ENCODE measurements at places on chromosomes 3 and 15.

GRCh38 chr15:81054236-81054635 is 53.5 kb downstream of the TLNRD1 start:
- no peak for DNase-seq

- DNase-seq: no peak
Observed at GRCh38 chr3:101163554-101163953, 156.8 kb downstream of the IMPG2 start.

DNA sequence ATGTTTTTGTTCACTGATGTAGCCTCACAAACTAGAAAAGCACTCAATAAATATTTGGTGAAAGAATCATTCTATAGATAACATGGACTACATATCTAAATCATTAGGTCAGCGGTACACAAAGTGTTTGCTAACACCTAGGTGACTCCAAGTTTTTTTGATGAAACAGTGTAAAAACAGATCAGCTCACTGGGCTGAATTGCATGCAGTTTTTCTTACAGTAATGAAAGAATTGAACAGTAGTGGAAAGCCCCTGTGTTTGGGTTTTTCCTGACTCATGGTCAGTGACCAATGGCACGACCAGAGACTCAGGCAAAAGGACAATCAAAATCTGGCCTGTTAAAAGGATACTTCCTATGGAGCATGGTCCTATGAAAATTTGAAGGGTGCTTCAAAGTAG is 384.3 kb upstream of the EPHA6 start:
- DNase-seq: no peak

GRCh38 chr15:58074452-58074851 is 8.9 kb upstream of the ALDH1A2 start:
- DNase-seq: no peak

DNA sequence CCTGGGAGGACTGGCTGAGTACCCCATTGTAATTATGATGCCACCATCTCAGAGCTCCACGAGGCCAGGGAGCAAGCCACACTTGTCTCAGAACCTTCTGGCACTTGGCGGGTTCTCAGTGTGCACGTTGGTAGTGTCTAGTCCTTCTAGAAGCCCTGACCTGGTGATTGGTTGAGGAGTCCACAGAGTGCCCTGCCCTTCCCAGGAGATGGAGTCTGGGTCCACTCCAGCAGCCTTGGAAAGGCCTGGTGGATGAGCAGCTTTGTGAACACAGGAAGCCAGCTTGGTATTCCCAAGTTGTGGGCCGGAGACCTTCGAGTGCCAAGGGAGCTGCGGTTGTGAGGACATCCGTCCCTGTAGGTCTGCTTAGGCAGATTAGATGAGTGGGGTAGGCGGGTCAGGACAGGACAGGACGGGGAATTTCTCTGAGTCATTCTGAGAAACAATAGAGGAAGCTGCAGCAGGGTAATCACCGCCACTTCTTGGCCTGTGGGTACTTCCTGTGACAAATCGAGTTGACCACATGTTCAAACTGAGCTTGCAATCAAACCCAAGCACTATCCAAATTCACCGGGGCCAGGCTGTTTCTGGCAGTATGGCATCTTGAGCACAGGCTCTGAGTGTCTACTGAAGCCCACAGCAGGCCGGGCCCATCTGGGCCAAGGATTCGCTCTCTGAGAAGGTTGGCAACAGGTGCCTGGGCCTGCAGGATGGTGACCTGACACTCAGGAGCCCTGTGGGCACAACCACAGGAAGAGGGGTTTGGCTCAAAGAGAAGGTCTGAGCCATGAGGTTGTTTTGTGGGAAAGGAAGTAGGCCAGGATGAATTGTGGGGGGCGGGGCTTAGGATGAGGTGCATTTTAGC is 71.5 kb upstream of the PLXNA1 start:
- DNase-seq: no peak

DNA sequence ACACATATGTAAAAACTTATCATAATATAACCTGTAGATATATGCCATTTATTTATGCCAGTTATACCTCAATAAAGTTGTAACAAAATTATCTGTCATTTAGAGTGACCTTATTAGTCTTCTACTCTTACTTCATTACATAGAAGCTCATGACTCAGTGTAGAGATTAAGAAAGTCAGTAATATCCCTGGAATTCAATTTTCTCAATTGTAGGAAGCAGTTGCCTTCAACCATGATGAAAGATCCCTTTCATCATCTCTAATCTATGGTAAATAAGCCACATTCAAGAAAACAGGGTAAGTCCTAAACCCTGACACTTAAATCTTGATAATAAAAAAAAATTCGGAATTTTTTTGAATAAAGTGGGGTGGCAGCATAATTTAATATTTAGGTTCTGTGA is 216.5 kb upstream of the PEX5L start:
- DNase-seq: no peak

- no peak for DNase-seq
Observed at GRCh38 chr15:76183930-76184649, 124.3 kb downstream of the TMEM266 start.

DNA sequence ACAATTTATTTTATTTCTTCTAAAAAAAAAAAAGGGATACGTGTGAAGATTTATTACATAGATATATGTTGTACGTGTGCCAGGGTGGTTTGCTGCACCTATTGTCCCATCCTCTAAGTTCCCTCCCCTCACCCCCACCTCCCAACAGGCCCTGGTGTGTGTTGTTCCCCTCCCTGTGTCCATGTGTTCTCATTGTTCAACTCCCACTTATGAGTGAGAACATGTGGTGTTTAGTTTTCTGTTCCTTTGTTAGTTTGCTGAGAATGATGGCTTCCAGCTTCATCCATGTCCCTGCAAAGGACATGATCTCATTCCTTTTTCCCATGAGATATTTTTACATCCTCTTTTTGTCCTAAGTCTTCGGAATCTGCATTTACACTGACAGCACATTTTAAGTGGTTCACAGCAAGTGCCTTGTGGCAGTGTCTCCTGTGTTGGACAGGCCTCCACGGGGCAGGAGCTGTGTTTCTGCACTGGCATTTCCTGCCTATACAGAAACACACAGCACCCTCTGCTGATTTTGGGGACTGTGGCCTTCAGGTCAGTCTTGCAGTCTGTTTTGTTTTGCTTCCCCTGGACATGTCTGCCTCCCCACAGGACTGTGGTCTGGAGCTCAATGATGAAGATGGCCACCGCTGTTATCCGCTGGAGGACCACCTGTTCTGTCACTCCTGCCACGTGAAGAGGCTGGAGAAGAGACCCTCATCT is 12.7 kb upstream of the SACM1L start:
- DNase-seq: no peak

DNA sequence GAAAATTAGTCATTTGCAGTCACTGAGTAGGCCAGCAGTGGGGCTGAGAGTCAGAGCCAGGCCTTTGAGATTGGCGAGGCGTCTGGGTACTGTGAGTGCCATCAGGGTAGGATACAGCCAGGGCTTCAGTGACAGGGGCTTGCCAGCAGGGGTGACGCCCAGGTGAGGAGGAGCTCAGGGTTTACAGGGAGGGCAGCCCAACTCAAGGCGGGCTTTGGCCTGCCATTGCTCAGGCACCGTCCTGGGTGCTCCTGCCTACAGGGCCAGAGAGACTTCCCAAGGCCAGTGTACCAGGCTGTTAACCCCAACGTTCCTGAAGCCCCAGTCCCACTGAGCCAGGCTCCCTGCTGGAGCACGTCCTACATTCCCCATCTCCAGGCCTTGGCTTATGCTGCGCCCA is 152.0 kb downstream of the FBLN2 start:
- no peak for DNase-seq

GRCh38 chr3:4722103-4722502 is 229.0 kb downstream of the ITPR1 start:
- DNase-seq: no peak

DNA sequence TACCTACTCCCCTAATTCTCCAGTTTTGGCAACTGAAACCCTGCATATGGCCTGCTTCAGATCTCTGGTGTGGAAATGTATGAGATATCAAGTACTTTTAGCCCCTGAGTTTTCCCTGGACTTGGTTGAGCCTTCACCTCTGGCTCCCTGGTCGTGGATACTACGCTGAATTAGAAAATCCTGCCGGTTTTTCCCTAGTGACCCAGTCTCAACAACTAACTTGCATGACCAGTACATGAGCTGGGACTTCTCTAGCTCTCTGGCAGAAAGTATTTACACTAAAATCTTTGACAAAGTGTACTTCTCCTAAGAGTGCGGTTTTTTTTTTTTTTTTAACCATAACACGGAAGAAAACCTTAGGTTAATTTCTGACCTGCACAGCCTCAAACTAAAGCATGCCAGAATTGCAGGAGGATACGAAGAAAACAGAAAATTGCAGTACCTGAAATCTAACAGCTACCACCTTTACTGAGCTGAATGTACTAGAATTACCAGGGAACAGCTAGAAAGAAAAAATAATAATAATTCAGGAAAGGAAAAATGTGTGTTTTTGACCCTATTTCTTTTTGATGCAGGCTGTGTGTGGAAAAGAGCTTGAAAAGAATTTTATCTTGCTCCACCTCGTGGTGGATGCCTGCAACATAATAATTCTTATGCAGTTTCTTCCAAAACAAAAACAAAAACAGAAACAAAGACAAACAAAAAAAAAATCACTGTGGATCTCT is 165.6 kb downstream of the GMNC start:
- DNase-seq: no peak

- peak; percentile 3 for DNase-seq
Observed at GRCh38 chr3:173733029-173733652, 335.6 kb downstream of the NLGN1 start.

DNA sequence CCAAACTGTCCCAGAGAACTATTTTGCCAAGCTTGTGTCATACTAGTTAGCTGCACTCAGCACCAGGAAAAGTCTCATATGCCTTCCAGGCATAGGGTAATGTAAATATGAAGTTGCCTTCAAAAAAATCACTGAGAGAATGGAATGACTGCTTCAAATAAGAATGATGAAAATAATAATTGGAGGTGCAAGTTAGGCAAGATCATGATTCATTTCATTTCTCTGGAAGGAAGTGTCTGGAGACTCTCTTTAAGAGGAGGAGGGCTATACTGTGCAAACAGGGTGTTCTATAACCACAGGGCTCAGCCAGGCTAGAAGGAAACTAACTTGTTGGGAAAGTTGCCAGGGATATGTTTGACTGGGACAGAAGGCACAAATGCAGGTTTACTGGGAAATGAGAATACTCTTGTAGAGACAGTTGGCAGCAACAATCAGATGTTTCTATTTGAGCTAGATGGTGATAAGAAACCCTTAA is 4.3 kb downstream of the SIDT1 start:
- no peak for DNase-seq

DNA sequence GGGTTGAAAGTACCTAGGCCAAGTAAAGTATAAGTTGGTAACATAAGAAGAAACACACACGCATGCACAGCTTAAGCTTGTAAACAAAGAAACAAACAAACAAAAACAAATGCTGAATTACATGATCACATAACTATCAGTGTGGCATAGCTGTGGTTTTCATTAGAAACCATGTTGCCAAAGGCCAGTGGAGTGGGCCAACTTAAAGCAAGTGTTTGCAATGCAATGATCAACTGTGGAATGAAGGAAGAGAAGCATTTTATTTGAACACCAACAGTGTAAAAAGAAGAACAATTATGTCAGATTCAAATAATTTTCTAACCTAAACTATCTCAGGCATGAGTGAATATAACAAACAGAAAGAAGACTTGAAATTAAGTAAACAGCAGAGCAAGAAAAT is 199.4 kb upstream of the STRIT1 start:
- DNase-seq: no peak

DNA sequence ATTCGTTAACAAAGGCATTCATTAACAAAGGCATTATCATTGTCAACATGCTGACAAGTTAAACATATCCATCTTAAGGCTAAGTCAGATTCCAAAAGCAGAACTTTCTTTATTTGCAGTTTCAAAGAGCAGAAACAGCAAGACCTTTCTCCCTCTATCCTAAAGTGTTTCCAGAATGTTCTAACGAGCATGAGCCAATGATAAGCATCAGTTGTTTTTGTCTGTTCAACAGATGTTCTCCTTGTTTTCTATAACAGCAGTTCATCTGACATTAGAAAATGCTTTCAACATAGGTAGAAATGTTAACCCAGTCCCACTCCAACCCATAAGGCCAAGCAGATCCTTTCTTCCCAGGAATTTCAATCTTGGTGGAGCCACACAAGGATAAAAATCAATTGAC is 77.6 kb upstream of the POMGNT2 start:
- no peak for DNase-seq

GRCh38 chr15:67824197-67824968 is 926 bp upstream of the SKOR1 start:
- no peak for DNase-seq

GRCh38 chr15:93527374-93528050 is 438.5 kb upstream of the RGMA start:
- no peak for DNase-seq

- DNase-seq: no peak
Observed at GRCh38 chr15:39851500-39852092, 68.5 kb downstream of the GPR176 start.

- no peak for DNase-seq
Observed at GRCh38 chr3:187063286-187064121, 75.8 kb downstream of the RPL39L start.

DNA sequence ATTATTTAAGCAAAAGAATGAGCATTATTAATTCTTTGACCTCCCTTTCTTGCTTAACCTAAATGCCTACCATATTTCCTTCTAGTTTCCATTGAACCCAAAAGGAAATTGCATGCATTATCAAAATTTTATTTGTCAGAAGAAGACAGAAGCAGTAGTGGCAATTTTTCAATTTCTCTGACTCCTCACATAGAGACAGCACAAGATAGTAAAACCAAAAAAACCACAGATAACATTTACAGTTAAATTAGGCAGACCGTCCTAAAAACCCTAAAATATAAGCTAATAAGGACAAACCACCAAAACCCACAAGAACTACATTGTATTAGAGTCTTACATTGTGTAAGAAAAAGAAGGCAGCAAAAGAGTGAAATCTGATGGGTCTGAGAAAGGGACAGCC is 27.1 kb downstream of the GOLGB1 start:
- DNase-seq: no peak

DNA sequence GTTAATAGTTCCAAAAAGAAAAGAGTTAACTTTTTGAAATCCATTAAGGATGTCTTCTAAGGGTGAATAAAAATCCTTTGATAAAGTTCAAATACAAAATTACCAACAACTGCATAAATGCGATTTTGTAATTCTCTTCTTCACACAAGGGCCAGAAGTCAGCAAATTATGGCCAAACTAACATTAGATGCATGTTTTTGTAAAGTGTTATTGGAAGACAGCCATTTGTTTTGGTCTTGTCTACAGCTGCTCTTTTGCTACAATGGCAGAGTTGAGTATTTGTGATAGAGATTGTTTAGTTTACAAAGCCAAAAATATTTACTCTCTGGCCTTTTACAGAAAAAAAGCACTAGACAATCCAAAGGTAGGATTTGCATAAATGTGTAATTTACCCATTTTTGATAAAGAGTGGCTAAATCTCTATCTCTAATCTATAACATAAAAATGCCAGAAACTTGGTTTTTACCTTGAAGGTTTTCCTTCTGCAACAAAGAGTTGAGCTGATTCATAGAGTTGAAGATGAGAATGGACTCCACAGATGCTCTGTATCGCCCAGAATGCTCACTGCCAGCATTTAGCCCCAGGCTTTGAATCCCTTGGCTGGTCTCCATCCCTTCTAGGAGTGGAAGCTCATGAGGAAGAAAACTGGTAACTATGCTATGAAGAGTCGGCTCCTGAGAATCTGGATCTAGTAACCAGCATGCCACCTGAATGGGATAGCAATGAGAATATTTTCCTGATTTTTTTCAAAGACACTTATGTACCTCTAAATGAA is 64.5 kb downstream of the POLQ start:
- DNase-seq: no peak
